Gastrocnemius medialis (tissue), 4 donors: ENCODE measurements at places on chromosomes 5 and 9.

DNA sequence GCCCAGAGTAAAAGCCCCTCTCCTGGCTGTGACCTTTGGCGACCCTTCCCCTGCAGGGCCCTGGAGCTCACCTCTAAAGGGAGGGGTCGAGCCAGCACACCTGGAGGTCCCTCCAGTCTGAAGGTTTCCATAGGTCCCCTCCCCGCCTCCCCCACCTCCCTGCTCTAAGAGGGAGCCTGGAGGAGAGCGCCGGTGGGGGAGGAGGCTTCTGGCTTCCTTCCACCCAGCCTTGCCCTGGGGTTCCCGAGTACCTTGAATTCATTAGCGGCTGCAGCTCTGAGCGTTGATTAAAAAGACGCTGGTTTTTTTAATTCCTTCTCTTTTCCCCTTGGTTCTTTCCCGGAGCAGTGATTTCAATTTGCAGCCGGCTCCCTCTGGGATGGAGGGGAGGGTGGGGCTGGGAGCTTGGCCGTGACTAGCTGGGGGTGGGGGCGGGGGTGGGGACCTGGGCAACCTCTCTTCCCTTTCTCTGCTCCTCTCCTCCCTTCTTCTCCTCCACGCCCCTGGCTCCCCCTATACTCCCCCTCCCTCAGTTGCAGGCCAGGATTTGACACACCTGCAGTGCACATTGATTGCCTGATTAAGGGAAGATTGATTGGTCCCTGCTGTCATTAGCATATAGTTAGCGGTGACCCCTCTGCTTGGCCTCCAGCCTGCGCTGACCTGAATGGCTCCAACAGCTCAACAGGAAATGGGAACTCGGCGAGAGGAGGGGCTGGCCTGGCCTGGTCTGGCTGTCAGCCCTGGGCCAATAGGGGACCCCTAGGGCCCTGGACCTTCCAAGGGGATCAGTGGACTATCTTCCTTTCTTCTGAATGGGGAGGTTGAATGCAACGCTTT is 67.5 kb upstream of the RAPGEF1 start:
- no peak for DNase-seq

- DNase-seq, result no peak
These were observed 53.3 kb downstream of the IL33 start for GRCh38 chr9:6268826-6269397.

GRCh38 chr9:73202980-73203379 is 51.3 kb downstream of the ANXA1 start:
- DNase-seq, result no peak

GRCh38 chr9:88502552-88503034 is 32.4 kb upstream of the NXNL2 start:
- no peak for DNase-seq

- no peak for DNase-seq
These were observed 136.2 kb upstream of the TRIM32 start for GRCh38 chr9:116550696-116551436.

- no peak for DNase-seq
These were observed 401.9 kb upstream of the PDE4D start for GRCh38 chr5:60295423-60295822.

DNA sequence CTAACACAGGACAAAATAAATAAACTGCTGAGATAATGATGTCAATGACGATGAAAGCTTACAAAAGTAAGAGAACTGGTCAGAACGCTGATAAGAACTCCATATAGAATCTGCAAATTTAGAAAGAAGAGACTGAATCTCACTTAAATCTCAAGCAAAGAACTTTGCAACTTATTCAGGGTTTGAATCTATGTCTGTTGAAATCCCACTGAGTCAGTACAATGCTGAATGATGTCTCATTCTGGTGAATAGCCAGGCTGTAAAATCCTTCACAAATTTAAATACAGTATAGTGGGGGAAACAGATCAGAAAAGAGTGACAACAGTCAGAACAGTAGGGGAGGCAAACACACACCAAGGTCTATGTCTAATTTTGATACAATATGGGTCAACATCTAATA is 38.9 kb upstream of the NR3C1 start:
- no peak for DNase-seq

DNA sequence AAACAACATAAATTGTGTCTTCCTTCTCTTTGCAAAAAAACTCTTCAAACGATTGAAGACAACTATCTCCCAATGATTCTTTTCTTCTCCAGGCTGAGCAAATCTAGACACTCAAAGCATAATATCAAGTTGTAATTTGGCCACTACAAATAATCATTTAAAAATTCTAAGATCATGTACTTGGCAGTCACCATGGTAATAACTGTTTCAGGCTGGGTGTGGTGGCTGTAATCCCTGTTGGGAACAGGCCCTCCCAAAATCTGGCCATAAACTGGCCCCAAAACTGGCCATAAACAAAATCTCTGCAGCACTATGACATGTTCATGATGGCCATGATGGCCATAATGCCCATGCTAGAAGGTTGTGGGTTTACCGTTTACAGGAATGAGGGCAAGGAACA is 52.0 kb downstream of the PJA2 start:
- no peak for DNase-seq

GRCh38 chr5:154090656-154091055 is 51.9 kb downstream of the MFAP3 start:
- DNase-seq, result no peak

- no peak for DNase-seq
These were observed 31.2 kb upstream of the TLE1 start for GRCh38 chr9:81720450-81721086.

- DNase-seq, result no peak
These were observed 117.7 kb downstream of the TARS1 start for GRCh38 chr5:33558489-33558888.

DNA sequence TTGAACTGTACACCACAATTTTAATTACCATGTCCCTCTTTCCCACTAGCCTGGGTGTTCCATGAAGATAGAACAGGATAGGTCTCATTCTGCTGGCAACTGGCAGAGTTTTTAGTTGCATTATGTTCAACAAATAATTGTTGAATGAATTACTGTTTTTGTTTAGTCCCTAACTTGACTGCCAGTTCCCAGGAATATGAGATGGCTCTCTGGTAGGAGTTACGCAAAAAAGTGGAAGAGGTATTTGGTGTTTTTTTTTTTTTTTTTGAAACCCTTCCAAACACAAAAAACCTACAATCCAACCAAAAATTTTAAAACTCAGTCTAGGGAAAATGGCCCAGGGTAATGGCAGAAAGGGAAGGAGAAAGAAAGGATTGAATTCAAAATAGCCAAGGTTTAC is 153.6 kb downstream of the GNAQ start:
- no peak for DNase-seq

DNA sequence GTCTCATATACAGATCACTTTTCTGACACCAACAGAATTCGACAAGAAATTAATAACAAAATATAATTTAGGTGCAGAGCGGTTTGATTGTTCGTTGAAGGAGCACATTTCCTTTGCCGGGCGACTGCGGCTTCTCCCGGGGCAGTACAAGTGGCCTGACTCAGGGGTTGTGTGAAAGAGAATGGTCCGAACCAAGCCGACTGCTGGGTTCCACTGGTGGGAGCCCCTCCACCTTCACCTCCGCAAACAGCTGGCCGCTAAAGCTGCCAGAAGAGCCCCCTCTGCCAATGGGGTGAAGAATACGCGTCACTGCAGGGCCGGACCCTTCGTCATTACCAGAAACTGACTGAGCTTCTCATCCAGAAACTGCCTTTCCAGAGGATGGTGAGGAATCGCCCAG is 156.0 kb upstream of the IFNE start:
- DNase-seq, result no peak

DNA sequence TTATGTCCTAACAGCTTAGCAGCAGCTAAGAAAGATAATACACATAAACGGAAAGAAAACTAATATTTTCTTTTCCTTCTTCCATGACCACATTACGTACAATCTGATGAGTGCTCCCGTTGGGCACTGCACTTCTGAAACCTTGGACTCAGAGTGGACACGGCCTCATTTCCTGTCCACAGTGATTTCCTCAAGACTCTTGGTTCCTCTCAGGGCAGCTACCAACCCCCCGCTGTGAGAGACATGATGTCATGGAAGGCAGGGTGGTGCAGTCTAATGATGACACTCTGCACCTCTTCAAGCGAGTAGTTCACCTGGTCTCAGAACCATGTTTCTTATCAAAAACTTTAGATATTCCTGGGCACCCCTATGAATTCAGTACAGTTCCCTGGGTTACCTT is 68.7 kb upstream of the CTSL start:
- no peak for DNase-seq

GRCh38 chr9:37943345-37944265 is 39.7 kb upstream of the SLC25A51 start:
- no peak for DNase-seq
